ENCODE measurements at places on chromosomes 13 and 19. TPM values are rescaled to one million over a fixed set of nuclear protein-coding genes. Genes with fewer than 3 reads are reported as not detected.

The CRB3 gene
- total RNA-seq, result 71.3 TPM

The U2AF2 gene
- total RNA-seq, result 343 TPM

The GPR18 gene
- not detected for total RNA-seq

The TPRX1 gene
- not detected for total RNA-seq

The GTF3A gene
- 201 TPM for total RNA-seq

The DDX49 gene
- total RNA-seq, result 145 TPM

The KL gene
- total RNA-seq, result not detected

The ZNF225 gene
- 1.6 TPM for total RNA-seq

The ZNF345 gene
- 1.3 TPM for total RNA-seq

The N4BP2L1 gene
- 0.17 TPM for total RNA-seq

The PLIN5 gene
- 3.3 TPM for total RNA-seq

The CLEC17A gene
- total RNA-seq, result not detected

The GAPDHS gene
- not detected for total RNA-seq

The KLK12 gene
- not detected for total RNA-seq

The CLDN10 gene
- total RNA-seq, result not detected

The ZNF726 gene
- 12.8 TPM for total RNA-seq

The DAND5 gene
- total RNA-seq, result 1.1 TPM

The ZNF552 gene
- total RNA-seq, result 8.4 TPM

The ZNF730 gene
- total RNA-seq, result 0.86 TPM

The CCDC70 gene
- not detected for total RNA-seq

The GPR12 gene
- not detected for total RNA-seq

The SHISA7 gene
- not detected for total RNA-seq

The ZNF530 gene
- 16.9 TPM for total RNA-seq

The ZNF121 gene
- 52.6 TPM for total RNA-seq

The NECTIN2 gene
- 71.6 TPM for total RNA-seq

The IL12RB1 gene
- not detected for total RNA-seq

The MEDAG gene
- total RNA-seq, result not detected

The CBY2 gene
- not detected for total RNA-seq

The RASIP1 gene
- 0.40 TPM for total RNA-seq

The ADGRE3 gene
- total RNA-seq, result not detected

The ZNF546 gene
- 2.5 TPM for total RNA-seq

The LILRB1 gene
- total RNA-seq, result not detected

The C13orf42 gene
- total RNA-seq, result not detected
